NCI-H226 (cell line): ENCODE measurements at places on chromosomes 2 and 18.

DNA sequence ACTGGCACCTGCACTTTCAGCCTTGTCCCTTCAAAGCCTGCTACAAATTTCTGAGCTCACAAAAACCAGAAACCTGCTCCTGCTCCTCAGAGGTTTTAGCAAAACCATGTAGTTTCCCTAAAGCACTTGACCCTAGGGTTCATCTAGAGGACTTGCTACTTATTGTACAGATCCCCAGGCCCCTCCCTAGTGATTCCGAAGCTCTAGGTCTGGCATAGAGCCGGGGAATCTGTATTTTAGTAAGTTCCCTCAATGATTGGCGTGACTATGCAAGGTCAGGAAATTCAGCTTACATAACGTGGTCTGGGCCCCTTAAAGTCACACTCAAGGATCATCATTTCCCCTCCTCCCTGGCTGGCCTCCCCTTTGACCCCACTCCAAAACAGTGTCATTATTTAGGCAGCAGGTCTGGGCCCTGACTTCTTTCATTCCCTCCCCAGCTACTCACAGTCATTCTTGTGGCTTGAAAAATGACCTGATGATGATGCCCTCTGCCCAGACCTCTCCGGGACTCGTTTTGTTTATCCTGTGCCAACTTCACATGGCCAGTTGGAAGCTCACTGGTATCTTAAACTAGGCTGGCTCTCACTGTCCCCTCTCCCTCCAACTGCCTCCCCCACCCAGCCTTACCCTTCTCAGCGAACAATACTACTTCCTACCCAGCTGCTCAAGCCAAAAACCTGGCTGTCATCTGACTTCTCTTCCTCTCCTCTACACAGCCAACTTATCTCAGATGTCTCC is 36.0 kb downstream of the WDFY1 start:
- DNase-seq: no peak

DNA sequence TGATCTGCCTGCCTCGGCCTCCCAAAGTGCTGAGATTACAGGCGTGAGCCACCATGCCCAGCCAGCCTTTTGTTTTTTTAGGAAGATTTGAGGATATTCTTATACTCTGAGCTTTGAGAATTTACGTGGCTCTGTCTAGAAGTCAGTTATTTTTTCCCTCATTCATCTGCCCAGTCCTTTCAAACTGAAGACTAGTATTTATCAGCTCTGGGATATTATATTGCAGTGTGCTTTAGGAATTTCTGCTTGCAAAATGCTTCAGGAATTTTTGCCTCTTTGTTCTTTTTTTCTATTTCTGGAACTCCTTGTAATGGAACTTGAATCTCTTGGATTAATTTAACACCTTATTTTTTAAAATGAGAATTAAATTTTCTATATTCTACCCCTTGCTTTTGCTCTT is 22.6 kb downstream of the ACSL3 start:
- DNase-seq: no peak

- no peak for DNase-seq
These were observed 193.1 kb downstream of the LPIN1 start for GRCh38 chr2:11939523-11939922.

GRCh38 chr2:239639421-239640185 is 238.8 kb upstream of the HDAC4 start:
- DNase-seq: no peak

DNA sequence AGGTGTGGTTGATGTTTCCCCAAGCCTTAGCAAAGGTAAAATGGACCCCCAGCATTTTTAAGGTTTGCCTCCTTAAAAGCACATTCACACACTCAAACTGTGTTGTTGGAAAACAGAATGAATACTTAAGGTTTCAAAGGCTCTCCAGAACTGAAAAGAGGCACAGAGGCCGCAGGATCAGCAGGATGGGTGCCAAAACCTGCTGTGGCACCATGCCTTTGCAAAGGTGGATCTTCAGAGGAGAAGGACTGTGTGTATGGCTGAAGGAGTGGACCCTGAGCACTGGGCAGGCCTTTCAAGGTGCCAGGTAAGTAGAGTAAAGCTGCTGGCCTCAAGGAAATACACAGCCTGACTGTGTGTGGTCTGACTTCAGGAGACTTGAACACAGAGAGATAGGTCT is 127.3 kb downstream of the XRCC5 start:
- DNase-seq: no peak

DNA sequence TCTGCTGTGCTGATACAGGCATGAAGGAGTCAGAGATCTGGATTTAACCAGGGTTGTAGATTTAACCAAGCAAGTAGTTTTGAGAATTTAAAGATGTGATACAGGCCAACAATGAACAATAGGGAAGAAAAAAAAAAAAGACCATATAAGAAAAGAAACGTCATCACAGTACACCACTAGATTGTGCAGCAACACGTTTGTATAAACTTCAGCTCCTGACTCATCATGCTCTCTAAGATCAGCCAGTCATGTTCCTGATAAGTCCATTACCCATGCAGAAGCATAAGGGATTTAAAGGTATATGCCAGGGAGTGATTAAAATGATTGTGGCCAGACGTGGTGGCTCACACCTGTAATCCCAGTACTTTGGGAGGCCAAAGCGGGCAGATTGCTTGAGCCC is 22.3 kb upstream of the ERICH2 start:
- DNase-seq: peak; percentile 86

DNA sequence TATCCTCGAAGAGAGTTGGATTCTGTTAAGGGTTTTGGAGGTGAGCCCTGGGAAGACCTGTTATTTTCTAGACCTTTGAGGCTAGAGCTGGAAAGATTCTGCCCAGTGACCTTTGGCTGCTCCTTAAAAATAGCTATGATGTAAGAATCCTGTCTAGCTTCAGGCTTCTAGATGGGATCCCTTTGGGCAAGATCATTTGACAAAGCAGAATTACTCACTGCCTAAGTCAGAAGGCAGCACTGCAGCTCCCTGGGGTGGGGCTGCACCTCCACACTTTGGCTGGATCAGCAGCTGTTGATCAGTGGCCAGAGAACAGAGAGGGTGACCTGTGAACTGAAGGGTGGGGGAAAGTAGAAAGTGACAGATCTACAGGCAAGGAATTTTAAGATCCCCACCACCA is 103.8 kb downstream of the ASAP2 start:
- DNase-seq: peak; percentile 96

DNA sequence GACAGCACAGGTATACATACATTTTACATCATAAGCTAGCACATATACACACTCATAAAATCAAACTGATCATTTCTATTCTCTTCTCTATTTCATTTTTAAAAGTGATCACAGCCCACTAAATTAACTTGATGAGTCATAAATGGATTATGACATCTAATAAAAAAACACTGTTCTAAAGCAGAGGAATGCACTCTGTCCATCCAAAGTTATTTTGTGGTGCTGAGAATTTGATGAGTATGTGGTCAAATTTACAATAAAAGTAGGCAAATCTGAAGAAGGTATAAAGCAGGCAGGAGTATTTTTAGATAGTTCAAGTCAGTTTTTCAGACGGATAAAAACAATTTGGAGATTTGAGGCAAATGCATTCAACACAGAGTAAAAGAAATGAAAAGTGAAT is 104.4 kb downstream of the NOL4 start:
- DNase-seq: no peak

- no peak for DNase-seq
These were observed 1262.9 kb downstream of the SUCLG1 start for GRCh38 chr2:83196225-83196624.

DNA sequence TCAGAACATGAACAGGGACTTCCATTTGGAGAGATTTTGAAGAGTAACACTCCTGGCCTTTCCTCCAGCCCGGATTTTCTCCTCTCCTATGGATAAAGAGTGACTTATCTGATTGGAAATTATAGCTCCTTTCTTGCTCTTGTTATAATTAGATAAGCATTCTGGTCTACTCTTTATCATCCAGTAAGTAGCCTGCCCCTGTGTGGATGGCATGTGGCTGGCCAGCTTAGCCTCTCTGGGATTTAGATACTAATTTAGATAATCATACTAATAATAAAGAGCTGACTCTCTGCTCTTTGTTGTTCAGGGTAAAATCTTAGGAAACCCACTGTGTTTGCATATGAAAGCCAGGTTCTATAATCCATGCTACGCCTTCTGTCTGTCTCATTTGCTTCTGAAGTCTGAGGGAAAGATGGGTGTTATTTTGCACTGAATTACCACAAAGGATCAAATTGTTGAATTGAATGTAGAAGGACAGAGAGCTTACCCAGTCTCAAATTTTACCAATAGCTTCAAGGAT is 438.8 kb downstream of the SPAG16 start:
- DNase-seq: no peak

DNA sequence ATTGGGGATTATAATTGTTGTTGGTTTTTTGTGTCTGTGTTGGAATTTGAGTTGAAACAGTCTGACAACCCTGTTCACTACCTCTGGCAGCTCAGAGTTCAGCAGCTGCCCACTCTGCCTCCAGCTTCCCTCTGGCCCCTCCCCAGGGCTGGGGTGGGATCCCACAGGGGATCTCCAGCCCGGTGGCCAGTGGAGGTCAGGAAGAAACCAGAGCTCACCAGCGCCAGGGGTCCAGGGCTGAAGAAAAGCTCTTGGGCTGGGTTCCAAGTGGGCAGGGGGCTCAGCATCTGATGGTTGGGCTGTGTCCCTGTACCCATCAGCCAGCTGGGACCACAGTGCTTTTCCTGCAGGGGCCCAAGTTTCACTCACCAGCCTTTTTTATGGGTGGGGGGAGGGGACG is 16.5 kb upstream of the NCL start:
- DNase-seq: no peak
